ENCODE measurements at places on chromosomes 2 and 18. TPM values are rescaled to one million over a fixed set of nuclear protein-coding genes. Genes with fewer than 3 reads are reported as not detected.

- no peak for DNase-seq
These were observed 55.2 kb upstream of the BCL11A start for GRCh38 chr2:60608679-60609078.

DNA sequence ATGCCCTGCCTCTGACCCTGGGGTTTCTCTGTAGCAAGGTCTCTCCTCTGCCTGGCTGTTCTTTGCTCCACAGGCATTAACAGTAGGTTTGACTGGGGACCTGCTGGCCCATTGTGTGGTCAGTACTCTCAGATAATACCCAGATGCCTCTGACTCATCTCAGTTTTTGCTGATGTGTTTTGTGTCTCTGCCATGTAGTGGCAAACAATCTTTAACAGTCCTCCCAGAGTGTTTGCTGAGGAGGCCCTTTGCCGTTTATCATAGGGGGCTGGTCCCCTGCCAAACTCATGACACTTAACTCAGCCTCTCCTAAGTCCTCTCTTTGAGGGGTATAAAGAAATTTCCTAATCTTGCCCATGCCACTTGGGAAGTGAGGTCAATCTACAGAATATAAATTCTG lies 793.7 kb upstream of the FANCL start:
- DNase-seq, result no peak

DNA sequence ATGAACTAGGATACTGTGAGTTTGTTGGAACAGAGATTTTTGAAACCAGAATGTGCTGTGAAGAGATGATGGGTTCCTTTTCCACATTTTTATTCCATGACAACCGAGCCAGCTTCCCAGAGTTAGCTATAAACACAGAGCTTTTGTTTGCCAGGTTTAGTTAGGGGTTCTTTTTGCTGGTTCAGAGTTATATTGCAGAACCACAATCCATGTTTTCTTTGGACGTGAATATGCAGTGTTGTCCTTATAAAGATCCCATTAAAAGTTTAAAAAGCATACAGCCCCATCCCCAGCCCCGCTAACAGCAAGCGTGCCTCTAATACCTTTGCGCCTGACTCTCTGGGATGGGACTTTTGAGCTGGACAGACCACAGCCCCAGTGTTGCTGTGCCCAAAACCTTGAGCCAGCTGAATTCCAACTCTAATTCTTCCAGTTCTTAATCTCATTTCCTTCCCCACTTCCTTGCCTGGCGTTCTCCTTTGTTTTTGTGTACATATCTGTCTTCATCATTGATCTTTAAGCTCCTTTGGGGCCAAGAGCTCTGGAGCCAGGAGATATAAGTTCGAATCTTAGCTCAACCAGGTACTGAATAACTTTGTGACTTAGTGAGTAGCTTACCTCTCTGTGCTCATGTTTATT lies 72.3 kb downstream of the SPATS2L start:
- DNase-seq, result no peak

DNA sequence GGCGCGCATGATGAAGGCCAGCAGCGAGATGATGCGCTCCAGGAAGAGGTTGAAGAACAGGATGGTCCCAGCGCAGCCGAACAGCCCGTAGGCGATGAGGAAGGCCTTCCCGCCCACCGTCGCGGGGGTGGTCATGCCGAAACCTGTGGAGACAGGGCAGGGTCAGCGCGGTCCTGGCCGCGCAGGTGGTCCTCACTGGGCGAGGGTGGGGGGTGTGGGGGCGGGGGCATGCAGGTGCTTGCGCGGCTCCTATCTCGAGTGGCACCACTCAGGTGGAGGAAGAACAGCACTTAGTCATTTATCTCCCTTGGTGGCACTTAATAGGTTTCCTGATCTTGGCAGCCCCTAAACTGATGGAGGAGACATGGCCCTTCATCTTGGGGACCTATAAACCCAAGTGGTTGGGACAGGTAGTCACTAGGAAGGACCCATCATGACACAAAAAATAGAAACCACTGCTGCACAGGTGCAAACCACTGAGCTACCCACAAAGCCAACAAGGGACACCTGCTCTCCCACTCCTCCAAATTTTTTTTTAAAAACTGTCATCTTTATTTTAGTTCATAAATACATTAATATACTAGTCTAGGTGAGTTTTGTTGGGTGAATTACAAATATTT lies 118.8 kb downstream of the MSH2 start:
- no peak for DNase-seq

DNA sequence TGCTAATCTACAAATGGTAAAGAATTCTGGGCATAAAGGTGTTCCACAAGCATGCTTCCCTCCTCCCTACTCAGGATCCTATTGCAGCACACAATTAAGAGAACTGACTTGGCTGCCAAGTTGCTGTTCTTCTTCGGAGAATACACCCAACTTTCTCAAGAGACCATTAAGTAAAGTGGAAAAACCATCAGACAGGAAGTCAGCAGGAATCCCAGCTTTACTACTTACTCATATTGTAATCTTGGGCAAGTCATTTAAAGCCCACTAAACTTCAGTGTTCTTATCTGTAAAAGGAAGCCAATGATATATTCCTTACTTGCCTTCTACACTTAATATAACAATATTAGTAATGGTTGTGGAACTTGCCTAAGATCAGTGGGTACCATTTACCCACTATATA lies 37.8 kb downstream of the PSTPIP2 start:
- no peak for DNase-seq

DNA sequence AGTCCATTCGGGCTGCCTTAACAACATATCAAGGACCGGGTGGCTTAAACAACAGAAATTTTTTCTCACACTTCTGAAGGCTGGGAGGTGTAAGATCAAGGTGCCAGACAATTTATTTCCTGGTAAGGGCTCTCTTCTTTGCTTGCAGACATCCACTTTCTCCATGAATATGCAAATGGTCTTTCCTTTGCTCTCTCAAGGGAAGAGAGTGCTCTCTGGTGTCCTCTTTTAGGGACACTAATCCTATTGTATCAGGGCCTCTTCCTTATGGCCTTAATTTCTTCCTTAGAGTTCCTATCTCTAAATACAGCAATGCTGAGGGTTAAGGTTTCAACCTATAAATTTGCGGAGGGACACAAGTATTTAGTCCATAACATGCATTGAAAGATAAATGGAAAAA lies 770.8 kb downstream of the DSC3 start:
- DNase-seq, result no peak

GRCh38 chr18:58581265-58581664 lies 47.6 kb downstream of the ALPK2 start:
- DNase-seq, result no peak

DNA sequence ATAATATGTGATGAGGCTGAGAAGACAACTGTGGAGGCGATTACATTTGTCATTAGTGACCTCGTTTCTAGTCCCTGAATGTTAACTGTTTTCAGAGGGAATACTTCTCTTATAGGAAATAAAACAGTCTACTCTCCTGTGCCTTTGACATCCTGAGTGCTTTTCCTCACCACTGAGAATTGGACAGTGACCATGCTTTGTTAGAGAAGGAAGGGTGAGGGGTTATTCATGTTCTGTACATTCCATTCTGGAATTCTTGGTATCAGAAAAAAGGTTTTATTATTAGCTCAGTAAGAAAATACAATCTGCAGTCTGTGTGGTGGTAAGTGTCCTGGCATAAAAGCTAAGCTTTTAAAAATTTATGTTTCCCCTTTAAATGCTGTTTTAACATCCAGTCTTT lies 58.8 kb downstream of the PARD3B start:
- no peak for DNase-seq

GRCh38 chr2:70534183-70534836 lies 19.3 kb downstream of the TGFA start:
- no peak for DNase-seq

COL4A3 gene
- 70.2 TPM for polyA plus RNA-seq

PLEKHH2 gene
- polyA plus RNA-seq, result 70.1 TPM

CTLA4 gene
- polyA plus RNA-seq, result not detected

IL1A gene
- polyA plus RNA-seq, result 0.08 TPM

RPL37A gene
- polyA plus RNA-seq, result 2,871 TPM

Measured in left renal cortex interstitium (tissue), 4 donors.